ENCODE measurements at places on chromosomes 1 and 21.
A peak's percentile ranks its signal among the peaks of the same experiment; 100 is the strongest.

DNA sequence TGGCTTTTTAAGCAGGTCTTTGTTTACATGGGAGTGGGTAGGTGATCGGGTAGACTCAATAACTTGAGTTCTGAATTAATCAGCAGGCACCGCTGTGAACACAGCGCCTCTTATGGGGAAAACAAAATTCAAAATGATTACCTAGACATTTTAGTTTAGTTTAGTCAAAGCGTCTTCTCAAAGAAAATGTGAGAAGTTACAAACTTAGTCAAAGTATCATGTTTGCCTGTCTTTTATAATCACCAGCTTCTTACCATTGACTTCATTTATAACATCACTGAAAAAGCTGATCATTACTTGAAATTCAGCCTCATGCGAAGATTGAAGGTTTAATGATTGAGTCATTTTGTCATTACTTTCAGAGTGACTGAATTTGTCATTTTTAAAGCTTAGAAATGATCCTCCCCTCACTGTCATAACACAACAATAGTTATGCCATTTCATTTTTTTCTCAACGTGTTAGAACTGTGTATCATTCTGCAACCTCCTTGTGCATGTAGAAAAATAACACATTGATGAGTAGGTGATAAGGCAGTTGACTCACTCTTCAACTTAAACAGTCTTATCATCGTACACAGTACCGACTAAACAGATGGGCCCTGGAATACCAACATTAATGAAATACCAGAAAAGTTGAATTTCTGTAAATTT lies 188.5 kb downstream of the NFIA start:
- no peak for DNase-seq

- peak; percentile 59 for DNase-seq
These were observed 13.2 kb upstream of the COL6A2 start for GRCh38 chr21:46084709-46085108.

DNA sequence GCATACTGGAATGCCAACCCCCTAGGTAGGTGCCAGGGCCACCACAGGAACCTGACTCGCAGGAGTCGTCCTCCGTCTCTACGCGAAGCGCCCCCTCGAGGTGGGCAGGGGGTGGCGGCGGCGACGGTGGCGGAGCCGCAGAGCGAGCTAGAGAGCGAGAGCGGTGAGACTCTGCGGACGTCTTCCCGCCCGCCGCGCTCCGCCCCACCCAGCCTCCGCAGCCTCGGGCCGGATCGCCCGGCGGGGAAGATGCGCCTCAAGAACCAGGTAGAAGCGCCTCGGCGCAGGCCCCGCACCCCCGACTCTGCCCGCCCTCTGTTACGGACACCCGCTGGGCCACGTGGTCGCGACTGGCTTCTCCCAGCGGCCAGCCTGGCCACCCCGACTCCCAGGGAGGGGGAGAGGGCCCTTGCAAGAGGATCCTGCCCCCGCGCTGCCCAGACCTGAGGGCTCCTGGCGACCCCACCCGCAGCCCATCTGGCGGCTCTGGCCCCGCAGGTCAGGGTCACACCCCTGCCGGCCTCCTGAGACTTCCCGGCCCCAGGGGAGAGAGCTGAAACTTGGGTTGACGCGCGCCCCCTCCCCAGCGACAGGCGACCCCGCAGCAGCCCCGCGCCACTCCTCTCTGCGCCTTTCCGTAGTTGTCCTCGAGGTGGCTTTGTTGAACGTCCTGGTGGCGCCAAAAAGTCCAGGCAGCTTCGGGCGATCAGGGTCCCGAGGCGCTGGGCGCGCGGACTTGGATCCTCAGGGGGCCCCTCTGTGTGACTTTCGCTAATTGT lies 24.4 kb upstream of the AGBL4 start:
- DNase-seq = peak; percentile 60

GRCh38 chr1:199752688-199753027 lies 274.9 kb upstream of the NR5A2 start:
- DNase-seq = no peak

DNA sequence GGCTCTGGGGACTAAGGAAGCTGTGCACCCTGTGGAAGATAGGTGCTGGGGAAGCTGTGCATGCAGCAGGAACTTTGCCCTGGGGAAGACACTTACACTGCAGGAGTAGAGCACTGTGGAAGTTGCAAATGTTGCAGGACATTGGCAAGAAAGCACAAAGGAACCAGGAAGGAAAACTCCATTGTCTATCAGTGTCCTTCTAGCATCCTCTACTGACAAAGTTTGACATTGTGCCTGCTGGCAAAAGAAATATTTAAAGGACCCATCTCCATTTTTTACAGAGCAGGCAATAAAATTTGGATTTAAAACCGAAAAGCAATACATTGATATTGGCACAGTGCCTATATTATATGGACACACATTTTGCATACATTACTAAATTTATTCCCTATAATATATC lies 394.1 kb downstream of the PBX1 start:
- DNase-seq = no peak

DNA sequence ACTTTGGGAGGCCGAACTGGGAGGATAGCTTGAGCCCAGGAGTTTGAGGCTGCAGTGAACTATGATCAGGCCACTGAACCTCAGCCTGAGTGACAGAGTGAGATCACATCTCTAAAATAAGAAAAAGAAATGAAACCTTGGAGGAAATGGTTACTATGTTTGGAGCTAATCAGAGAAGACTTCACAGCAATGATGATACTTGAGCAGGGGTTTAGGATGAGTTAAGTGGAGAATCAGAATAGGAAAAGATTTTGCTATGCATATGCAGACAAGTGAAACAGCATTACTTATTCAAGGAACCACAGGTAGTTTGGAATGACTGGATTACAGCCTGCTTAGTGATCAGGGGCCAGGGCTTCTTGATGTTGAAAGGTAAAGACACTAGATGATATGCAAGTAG lies 1.3 kb upstream of the CD5L start:
- no peak for DNase-seq

DNA sequence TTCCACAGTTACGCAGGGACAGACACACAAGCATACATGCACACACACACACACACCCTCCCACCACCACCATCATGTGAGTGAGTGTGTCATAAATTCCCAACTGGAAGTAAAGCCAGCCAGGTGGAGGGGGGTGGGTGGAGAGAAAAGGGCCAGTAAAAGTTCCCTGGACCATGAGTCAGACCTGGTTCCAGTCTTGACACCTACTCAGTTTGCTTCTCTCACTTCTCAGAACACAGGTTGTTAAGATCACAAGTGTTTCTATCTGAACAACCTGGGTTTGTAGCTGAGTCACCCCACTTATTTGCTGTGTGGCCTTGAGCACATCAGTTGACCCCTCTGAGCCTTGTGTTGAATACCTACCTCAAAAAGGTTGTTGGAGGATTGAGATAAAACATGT lies 9.6 kb downstream of the EPHA10 start:
- no peak for DNase-seq

DNA sequence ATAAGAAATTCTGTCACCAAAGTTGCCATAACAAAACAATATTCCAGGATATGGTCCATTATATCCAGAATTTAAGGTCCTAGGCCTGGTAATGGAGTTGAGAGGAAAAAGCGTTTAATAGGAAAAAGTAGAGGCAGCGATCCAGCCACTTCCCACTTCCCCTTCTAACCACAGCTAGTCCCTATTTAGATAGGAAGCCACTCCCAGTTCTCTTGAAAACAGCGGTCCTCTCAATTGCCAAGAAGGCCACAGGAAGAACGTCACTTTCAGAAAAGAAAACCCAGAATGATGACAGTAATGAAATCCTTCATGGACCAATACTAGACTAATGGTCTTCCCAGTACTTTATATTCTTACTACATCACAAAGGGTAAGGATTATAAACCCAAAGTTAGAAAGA lies 38.6 kb downstream of the ABL2 start:
- no peak for DNase-seq

- DNase-seq = no peak
These were observed 159.5 kb downstream of the SLC45A1 start for GRCh38 chr1:8477166-8477982.

GRCh38 chr1:27118440-27118689 lies 36.6 kb downstream of the SLC9A1 start:
- DNase-seq = no peak

DNA sequence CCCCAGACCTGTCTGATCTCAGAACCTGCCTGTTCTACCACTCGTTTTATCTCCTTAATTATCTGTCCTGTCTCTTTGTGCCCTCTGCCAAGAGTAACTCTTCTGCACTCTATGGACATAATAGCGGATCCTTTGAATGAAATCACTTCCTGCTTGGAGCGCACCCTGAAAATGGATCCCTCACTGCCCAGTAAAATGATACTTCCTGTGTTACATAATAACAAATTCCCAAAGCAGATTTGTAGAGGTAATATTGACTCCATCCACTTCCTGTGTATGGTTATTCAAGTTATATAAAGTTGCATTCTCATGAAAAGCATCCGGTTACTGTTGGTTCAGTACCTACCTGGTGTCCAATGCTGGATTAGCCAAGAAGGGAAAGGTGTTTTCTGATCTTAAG lies 246.0 kb downstream of the TRABD2B start:
- no peak for DNase-seq

DNA sequence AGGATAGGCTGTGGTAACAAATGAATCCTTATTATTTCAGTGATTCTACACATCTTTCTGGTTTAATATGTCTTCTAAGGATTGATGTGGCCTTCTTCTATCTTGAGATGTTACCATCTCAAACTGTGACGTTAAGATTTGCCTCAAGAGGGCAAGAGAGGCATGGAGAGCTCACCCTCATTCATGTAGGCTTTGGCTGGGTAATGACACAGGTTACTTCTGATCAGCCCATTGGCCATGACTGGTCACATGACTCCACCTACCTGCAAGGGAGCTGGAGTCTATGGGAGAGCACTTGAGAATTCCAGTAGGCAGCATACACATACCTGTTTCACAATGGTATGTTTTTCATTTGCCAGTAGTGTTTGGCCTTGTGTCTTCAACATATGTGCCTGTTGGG lies 30.0 kb downstream of the CACHD1 start:
- no peak for DNase-seq

DNA sequence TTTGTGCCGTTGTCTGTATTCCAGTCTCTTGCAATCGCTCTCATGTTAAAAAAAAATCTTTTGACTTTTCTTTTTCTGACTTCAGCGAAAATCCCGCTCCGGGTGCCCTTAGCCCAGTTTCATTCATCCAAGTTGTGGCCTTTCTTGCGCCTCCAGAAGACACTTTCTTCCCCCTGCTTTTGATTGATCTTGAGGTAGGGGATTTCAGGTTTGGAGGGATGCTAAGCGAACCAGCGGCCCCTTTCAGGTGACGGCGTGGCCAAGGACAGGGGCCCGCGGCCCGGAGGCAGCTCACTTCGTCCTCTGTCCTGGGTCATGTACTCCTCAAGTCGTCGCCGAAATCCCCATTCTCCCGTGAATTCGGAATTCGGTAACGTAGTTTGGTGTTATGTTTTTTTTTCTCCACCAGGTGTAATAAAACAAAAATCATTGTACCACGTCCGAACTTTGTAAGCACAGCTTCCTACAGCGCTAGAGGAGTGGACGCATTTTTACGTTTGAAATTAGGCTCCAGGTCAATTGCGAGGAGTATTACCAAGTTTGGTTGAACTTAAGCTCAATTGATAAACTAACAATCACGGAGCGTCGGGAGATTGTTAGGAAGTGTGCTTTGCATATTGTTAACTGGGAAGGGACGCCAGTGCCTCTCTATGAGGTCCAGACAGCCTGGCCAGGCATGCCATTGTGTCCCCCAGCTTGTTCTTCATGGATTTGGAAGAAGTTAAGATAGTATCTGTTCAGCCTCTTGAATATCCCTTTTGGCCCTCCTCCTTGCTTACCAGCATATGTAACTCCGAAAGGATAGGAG lies 1.1 kb downstream of the MRPS6 start:
- no peak for DNase-seq

GRCh38 chr1:76021846-76022245 lies 52.7 kb upstream of the ST6GALNAC3 start:
- no peak for DNase-seq

GRCh38 chr1:30525971-30526651 lies 197.3 kb downstream of the MATN1 start:
- DNase-seq = no peak

Data from sigmoid colon (tissue), 7 donors.